ENCODE measurements at places on chromosomes 6 and 20.

DNA sequence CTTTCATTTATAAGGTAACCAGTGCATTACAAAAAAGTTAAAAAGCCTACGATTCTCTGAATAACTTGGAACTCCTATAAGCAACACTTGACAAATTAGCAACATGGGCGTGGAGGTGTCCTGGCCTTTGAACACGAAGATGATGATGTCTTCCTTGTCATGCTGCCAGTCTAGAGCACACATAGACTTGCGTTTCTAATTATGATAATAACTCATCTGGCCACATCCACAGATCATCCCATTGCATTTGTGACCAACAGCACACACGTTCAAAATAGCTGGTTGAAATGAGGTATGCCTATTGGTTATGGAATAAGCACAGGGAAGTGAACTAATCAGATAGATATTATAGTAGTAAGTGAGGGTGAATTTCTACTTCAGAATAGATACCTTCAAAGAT is 608.9 kb downstream of the PRKN start:
- no peak for DNase-seq

DNA sequence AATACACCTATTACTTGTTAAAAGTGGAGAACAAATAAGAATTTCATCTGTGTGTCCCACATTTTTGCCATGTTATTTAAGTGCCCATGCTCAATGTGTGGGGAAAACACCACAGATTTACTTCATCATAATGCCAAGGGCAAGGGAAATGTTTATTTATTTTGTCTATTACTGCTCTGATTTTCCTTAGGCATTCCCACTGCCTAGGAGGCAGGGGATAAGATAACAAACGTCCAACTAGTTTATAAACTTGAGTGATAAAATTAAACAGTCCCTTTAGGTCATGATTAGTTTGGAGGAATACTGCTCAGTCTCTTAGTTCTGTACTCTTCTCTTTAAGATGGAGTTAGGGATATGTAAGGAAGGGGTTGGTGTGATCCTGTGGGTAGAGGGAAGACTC is 598.4 kb upstream of the MARCKS start:
- DNase-seq: no peak

DNA sequence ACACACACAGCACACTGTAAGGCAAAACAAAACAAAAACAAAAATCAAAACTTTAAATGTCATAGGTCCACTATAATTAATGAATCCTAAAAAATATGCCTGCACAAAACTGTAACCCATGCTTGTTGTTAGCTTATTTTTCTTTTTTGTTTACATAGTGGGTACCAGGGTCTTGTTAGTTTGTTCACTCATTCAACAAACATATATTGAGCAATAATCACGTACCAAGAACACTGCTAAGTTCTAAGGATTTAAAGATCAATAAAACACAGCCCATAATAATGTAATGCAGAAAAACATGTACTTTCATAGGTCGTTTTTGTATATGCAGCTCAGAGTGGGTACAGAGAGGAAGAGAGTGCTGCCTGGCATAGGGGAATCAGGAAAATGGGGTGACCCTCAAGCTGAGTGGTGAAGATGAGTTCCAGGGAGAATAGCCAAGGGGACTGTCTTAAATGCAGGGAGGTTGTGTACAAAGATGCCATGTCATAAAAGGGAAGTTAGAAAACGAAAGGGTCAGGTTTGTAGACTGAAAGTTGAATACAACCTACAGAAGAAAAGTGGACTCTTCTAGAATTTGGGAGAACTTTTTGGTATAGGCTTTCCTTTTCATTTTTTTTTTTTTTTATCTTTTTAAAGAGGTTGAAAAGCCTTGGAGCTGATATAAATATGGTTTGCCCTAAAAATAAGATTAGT is 113.3 kb upstream of the TBX18 start:
- no peak for DNase-seq

GRCh38 chr6:166728884-166729530 is 102.0 kb upstream of the RPS6KA2 start:
- DNase-seq: no peak

DNA sequence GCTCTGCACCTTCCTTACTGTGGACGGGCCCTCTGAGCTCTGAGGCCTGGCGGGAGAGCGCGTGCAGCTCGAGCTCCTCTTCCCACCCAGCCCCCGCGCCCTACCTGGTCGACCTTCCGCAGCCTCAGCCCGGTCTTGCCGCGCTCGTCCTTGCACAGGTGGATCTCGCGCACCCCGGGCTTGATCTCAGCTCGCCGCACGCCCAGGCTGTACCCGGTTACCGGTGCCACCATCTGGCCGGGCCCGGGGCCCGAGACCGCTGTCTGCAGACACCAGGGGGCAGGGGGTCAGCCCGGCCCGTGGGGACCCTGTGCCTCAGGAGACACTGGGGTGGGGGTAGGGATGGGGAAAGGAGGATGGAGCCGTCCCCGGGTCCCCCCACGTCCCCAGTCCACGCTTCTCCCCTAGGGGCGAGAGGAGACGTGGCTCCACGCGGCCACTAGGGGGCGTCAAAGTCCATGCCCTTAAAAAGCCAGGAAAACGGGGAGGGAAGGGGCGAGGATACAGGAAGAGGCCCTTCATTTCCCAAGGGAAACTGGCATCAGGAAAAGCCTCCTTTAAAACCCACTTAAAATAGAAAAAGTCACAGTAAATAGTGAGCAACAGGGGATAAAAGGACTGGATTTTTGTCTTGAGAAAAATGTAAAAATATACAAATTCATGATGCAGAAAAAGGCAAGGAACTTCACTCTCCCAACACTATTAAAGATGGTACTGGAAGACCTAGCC is 15.5 kb downstream of the SDCBP2 start:
- no peak for DNase-seq

DNA sequence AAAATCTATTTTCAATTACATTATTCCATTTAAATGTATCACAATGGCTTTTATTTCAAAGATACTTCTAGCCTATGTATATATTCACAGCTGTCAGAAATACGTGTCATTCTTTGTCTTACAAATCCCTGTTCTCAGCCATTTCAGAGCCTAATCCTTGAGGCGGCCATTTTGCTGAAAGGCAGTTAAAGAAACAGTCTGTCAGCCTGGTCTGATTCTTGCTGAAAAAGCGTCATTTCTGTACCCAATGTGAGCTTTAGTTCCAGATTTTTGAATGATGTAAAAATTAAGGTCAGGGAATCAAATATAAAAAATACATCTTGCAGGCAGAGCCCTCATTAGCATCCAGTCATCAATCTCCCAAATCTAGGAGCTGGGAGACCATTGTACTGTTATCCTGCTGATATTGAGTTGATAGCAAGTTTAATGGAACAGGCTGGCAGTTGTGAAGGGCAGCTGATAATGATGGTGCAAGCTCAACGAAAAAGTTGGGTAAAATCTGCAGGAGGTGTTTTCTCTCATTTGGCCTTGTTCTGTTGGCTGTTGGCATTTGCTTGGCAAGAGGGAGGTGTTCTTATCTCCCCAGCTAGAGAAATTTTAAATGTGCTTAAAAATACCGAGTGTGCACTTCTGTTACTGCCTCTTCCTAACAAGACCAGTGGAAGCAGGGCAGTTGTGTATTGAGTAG is 314.8 kb downstream of the SOX4 start:
- DNase-seq: no peak

- no peak for DNase-seq
Observed at GRCh38 chr20:47524015-47524784, 22.5 kb downstream of the NCOA3 start.

- DNase-seq: no peak
Observed at GRCh38 chr6:51352506-51353029, 533.9 kb downstream of the TFAP2B start.

DNA sequence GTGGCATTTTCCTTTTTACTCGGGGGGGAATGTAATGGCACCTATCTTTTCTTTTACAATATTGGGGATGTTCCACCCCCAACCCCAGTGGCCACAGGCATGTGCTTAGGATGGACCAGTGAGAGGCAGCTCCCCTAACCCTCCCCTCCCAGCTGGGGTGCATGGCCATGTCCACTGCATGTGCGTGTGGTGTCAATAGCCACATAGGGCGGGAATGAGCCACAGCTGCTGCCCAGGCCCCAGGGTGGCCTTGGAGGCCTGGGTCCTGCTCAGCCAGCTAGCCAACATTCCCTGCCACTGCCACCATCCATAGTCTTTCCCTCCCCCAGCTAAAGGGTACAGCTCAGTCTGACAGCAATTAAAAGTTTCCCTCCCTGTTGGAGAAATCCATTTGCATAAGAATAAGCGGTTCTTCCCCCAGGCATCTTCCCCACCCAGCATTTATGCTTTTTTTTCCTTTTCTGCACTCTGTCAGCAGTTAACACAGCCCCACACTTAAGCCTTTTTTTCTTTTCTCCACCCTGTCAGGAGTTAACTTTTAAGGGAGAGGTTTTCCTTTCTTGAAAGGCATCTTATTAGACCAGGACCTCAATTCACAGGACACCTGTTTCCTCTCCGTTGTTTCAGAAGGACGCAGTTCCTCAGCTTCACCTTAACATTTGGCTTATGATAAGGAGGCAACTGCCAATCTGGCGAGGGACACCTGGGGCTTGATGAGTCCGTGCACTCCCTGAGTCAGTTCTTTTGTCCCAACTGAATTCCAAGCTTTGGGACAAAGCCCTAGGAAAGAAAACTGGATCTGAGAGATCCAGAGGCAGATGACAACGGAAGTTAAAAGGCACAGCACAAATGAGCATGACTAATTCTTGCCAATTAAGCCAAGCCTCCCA is 121.4 kb downstream of the TPBG start:
- no peak for DNase-seq

- no peak for DNase-seq
Observed at GRCh38 chr6:72721346-72721745, 99.5 kb downstream of the KCNQ5 start.
